ENCODE measurements at places on chromosomes 7 and 10. TPM values are rescaled to one million over a fixed set of nuclear protein-coding genes. Genes with fewer than 3 reads are reported as not detected.

- DNase-seq = no peak
Observed at GRCh38 chr7:138665249-138665648, 35.9 kb downstream of the SVOPL start.

UPK3B gene
- total RNA-seq = not detected

DNA sequence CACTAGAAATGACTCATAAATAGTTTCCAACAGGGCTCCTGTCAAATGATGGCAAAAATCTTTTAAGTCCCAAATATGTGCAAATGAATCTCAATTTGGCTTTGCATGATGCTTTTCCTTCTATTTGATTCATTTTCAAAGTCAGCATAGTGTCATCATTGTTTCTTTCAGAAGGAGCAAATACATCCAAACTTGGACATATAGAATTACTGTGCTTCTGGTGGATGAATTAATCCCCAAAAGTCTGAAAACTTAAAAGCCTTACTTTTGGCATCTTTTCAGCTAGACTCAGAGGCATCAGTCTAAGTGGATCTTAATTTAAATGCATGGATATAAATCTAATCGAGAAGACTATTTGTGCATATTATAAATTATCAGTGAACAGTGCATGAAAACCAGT, 578.1 kb upstream of the FZD8 start:
- no peak for DNase-seq

DNA sequence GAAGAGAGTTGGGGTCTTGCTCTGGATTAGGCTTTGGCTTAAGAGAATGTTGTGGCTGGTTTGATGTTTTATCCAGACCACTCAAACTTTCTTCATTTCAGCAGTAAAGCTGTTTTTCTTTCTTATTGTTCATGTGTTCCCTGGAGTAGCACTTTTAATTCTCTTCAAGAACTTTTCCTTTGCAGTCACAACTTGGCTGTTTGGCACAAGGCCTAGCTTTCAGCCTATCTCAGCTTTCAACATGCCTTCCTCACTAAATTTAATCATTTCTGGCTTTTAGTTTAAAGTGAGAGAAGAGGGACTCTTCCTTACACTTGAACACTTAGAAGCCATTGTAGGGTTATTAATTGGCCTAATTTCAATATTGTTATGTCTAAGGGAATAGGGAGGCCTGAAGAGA, 18.1 kb downstream of the CCDC126 start:
- no peak for DNase-seq

DNA sequence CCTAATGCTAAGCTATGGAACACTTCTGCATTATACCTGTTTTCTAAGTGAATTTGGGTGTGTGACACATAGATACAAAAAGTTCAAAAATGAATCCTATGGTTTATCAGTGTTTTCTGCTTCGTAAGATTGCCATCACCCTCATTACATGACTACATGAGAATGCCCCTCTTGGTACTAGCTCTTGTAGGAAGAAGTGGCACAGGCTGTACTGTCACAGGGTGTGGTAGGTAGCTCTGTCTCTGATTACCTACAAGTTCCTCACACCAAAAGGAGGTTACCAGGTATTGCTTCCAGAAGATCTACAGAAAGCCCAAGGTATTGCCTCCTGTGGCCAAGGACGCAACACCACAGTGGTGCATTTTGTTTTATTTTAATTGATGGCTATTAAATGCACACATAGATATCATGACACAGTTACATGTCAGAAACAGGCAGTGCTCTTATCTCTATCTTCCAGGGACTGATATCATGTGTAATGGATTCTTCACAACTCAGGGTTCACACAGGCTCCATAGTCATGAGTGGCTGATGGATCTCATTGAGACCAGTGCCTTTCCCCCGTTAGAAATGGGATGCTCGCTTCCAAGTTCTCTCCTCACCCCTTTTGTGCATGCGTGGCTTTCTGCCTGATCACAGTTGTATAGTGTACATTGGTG, 6.6 kb downstream of the OPTN start:
- DNase-seq = no peak

SGCE gene
- 87.5 TPM for total RNA-seq

DNA sequence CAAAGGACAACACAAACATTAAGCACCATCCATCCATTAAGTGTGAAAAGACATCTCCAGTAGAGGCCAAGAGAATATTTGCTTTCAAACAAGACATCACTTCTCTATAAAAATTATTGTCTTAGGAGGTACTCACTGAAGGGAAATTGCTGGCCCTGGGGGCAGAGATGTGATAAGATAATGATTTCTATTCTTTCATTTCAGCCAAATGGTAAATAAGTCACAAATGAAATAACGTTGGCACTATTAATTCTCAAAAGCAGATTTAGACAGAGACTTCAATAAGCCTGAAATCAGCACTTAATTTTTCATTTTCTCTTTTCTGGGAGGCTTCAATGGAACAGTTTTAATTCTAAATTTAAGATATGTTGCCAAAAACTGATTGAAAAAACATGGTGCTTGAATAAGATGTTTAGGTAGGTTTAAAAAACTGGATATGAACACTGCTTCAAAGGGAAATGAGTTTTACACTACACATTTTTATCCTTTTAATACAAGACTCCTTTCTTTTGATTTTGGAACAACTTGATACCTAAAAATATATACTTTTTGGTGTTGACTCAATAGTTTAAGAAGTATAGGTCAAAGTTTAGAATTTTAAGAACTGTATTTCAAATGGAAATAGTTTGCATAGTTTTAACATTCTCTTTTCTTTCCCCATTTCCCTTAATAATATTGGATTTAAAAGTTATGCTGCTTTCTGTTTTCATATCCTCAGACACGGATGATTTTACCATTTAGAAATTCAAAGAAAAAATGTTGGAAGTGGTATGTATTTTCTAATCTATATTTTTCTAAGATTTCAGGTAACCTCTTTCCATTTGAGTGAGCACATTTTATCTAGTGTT, 204.0 kb downstream of the AHR start:
- DNase-seq = no peak

NPSR1 gene
- total RNA-seq = not detected

DNA sequence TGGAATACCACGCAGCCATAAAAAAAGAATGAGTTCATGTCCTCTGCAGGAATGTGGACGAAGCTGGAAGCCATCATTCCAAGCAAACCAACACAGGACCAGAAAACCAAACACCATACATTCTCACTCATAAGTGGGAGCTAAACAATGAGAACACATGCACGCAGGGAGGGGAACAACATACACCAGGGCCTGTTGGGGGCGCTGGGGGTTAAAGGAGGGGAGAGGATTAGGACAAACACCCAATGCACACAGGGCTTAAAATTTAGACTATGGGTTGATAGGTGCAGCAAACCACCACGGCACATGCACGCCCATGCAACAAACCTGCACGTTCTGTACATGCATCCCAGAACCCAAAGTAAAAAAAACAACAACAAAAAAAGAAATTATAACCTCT, 23.3 kb downstream of the RNF133 start:
- DNase-seq = no peak

DNA sequence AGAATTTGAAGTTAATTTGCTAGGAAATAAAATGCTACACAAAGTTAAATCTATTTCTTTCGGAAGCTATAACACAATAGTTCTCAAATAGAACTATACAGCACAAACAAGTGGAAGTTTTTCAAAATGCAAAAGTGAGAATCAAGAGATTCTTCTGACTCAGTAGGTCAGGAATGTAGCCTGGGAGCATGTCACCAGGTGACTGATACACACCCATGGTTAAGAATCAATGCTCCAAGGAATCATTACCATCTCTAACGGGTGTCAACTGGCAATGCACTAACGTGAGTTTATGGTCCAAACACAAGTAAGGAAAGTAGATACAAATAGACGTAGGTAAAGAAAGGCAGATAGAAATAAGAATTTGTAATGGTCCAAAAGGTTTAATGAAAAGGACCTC, 170.5 kb downstream of the SRPK2 start:
- no peak for DNase-seq

- DNase-seq = no peak
Observed at GRCh38 chr10:115321360-115321759, 228.2 kb downstream of the ATRNL1 start.

GRCh38 chr10:130740166-130740565, 571.4 kb downstream of the TCERG1L start:
- DNase-seq = no peak

CHAT gene
- total RNA-seq = not detected

AMPH gene
- not detected for total RNA-seq

EBF3 gene
- total RNA-seq = 2.0 TPM

MLXIPL gene
- total RNA-seq = not detected

DNA sequence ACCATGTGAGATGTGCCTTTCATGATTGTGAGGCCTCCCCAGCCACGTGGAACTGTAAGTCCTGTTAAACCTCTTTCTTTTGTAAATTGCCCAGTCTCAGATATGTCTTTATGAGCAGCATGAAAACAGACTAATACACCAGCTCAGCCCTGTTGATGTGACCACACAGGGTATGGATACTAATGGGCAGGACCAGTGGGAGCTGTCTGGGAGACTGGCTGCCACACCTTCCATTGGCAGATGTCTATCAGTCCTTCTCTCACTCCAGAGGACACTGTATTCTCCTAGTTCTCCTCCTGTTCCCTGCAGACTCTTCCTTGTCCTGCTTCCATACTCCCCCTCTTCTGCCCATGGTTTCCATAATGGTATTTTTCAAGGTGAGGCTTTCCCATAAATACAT, 104.4 kb downstream of the PRLHR start:
- no peak for DNase-seq

DNA sequence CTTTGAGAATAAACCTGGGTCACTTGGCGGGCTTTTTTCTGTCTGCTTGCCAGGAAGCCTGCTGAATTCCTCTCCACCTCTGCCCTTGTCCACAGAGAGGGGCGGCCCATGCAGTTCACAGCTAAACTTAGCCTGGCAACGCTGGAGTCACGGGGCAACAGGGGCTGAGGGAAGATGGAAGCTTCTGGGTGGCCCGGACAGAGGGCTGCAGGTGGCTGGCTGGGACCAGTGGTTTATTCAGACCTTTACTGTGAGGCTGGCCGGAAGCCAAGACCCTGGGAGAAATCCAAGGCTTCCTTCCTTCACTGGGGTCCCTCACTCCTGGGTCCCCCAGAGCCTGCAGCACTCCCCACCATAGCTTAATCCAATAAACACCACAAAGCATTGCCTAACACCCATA, 17.0 kb downstream of the ITPRIP start:
- DNase-seq = no peak

- DNase-seq = no peak
Observed at GRCh38 chr7:115678086-115678982, 352.2 kb downstream of the TFEC start.

DNA sequence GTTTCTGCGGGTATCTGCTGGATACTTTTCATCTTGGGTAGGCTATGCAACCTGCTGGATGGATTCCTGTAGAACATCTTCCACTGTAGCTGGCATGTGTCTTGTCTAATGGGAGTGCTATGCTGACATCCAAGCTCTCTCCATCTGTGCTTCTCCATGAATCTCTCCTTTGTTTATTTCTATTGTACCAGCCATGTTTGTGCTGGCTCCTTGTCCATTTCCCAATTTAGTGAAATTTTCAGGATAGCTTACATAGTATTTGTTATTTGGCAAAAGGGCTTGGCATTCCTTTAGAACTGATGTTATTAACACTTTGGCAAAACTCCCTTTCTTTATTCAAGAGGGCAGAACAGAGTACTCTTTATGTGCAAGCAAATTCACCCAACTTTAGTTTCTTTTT, 198.0 kb downstream of the CSTF2T start:
- no peak for DNase-seq

Measured in glomerular endothelial cell (primary cell).